ENCODE measurements at places on chromosomes 3 and 15.

DNA sequence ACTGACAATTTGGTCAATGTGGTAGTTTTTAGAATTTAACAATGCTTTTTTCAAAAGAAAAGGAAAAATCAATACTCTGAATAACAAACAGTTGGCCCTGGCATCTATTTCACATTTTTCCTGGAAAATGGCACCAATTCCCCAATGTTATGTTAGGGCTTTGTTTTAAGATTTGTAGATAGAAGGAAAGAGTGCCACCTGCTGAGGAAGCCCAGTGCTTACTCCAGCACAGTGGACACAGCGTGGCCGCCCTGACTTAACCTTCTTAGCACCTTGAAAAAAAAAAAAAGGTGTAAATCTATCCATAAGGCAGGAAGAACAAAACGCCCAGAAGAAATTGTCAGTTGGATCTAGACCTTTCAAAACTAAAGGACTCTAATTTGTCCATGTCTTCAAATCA, 110.7 kb upstream of the CNTN4 start:
- DNase-seq, result no peak

DNA sequence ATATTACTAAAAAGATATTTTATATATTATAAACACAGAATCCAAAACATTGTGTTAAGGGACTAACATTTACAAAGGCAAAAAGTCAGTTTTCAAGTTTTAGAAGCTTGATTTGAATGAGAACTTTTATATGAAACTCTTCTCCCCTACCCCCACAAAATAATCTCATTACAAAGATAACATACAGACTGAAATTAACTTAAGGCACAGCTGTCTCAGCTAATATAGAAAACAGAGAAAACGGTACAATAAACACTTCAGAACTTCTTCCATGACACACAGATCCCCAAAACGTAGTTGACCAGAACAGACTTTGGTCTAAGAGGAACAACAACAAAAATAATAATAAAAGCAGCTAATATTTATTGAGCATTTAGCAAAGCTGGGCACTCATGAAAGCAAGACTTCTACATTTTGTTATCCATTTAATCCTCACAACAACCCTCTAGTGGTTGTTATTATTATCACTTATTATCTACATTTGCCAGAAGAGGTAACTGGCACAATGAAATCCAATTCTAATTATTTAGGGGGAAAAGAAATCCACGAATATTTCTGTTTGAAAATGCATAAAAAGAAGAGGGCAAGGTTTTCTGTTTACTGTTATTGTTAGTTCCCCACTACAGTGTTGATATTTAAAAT, 68.1 kb downstream of the PFN2 start:
- no peak for DNase-seq

DNA sequence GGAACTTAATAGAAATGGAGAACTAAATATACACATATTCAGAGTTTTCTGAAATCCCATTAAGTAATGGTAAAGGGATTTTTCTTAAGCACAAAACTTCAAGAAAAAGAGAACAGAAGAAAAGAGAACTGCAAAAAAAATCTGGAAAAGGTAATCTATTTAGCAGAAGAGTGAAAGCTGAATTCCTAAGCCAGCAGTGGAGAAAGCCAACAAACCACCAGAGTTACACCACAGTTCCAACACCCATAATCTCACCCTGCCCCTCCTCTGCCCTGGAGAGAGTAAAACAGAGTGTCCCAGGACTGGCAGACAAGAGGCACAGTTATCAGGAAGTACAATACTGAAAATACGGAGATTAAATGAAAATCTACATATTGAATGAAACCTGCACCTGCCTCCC, 29.4 kb downstream of the TP53BP1 start:
- DNase-seq, result no peak

DNA sequence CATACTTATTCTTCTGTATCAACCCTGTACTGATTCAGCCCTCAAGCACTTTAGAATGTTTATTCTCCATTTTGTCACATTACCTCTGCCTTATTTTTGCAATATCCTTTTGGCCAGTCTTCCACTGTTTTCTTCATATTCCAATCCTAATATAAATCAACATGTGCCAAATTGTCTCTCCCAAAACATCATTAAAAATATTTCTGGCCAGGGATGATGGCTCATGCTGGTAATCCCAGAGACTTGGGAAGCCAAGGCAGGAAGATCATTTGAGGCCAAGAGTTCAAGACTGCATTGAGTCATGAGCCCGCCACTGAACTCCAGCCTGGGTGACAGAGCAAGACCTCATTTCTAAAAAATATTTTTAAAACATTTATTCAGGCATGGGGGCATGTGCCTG, 641.4 kb upstream of the CBLB start:
- no peak for DNase-seq

- DNase-seq, result peak; percentile 67
Measured at GRCh38 chr3:136751316-136752171, 634 bp downstream of the STAG1 start.

DNA sequence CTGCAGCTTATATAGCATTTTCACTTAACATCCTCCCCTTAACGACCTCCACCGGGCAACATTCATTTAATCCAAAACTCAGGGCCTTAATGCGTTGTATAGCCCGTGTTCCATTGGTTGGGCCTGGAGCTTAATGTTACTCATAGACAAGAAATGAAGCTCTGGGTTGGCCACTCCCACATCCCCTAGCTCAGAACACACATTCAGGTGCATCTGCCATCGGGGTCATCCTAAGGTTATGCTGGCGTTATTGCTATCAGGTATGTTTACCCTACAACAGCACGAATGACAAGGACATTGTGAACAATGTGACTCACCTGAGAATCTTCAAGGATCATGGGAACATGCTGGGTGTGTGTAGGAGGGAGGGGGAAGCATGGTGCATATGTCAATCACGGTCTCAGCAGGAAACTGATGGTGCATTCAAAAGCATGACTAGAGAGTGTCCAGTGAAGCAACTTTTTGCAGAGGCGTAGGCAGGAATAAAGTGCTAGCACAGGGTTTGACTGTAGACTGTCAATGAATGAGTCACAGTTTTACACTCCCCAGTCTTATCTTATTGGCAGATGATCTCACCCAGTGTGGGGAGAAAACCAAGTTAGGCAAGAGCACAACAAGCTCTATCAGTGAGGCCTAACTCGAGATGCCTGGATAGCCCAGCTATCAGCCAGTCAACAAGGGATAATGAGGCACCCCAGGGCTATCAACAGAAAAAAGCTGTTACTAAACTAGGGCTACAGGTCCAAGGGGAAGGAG, 402.1 kb upstream of the MCTP2 start:
- peak; percentile 99 for DNase-seq

DNA sequence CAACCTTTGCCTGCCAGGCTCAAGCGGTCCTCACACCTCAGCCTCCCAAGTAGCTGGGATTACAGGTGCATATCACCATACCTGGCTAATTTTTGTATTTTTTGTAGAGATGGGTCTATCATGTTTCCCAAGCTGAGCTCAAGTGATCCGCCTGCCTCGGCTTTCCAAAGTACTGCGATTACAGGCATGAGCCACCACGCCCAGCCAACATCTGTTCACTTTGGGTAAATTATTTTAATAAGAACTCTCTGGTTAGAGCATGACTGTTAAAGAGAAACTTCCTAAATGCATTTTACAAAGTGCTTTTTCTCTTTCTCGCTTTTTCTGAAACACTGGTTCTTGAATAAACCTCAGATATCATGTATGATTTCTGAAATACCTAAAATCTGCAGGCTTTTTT, 172.5 kb downstream of the PTPRG start:
- DNase-seq, result no peak

- DNase-seq, result no peak
Measured at GRCh38 chr15:67186688-67187087, 67.8 kb downstream of the AAGAB start.

DNA sequence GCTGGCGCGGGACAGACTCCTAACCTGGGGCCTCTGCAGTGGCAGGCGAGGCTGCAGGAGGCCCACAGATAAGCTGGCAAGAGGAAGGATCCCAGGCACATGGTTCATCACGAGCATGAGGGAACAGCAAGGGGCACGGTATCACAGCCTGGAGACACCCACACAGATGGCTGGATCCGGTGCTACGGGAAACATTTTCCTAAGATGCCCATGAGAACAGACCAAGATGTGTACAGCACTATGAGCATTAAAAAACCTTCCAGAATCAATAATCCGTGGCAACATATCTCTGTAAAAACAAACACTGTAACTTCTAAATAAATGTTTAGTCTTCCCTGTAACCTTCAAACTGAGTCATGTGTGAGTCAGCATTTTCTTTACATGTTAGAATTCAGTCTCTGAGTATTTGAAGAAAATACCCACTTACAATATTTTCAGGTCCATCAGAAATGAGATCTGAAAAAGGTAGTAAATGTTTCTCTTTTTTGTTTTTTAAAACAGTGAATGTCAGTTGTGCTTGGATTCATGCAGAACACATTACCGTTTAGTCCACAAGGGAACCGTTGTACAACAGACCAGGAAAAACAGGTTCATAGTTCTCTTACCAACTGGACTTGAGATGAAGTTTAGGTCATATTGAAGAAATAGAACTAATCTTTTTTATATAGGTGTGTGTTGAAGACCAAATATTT, 75.9 kb downstream of the BOC start:
- DNase-seq, result peak; percentile 76

DNA sequence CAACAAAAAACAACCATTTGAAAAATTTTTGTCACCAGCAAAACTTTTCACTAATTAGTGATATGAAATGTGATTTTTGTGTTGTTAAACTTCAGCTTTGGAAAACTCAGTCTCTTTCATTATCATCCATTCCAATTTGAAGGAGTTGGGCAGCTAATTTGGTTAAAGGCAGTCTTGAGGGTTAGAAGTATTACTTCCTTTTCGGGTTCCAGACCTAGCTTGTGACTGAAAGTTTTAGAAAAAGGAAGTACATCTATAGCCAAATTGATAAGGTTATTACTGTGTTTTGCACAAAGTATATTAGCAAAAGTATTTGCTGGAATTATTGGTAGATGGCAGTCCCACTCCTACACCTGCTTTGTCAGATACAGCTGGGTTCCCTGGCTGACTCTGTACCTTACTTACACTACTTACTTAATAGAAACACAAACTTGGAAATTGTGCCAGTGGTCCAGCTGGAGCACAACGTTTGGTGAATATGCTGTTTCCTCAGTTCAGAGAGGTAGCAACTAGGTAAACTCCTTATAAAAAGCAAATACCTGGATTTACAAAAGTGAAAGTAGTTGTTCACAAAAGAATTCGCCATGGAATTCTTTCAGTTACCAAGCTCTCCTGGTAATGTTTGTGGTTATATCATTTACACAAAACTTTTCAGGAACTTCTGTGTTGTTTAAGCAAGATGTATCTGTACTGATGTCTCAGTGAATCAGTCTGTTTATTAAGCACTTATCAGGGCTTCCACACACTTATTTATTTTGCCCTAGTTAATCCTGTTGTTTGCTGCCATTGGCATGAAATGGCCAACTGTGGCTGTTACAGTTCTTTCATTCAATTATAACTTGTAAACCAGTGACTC, 31.6 kb downstream of the TIPARP start:
- no peak for DNase-seq
